Kidney capillary endothelial cell (primary cell): ENCODE measurements at places on chromosomes 5 and 9.
A peak's percentile ranks its signal among the peaks of the same experiment; 100 is the strongest.

DNA sequence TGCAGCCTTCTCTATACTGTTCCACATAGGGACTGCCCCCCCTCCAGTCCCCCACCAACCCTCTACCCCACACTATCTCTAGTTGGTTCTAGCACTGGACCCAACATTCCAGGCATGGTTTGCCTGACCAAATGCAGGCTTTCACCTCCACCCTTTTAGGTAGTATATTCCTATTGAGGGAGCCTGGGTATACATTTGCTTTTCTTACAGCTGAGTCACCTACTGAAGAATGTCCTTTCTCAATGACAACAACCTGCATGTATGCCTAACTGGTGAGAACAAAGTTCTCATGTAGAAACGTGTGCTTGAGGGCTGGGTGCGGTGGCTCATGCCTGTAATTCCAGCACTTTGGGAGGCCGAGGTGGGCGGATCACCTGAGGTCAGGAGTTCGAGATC is 8.2 kb downstream of the TNIP1 start:
- peak; percentile 46 for DNase-seq

DNA sequence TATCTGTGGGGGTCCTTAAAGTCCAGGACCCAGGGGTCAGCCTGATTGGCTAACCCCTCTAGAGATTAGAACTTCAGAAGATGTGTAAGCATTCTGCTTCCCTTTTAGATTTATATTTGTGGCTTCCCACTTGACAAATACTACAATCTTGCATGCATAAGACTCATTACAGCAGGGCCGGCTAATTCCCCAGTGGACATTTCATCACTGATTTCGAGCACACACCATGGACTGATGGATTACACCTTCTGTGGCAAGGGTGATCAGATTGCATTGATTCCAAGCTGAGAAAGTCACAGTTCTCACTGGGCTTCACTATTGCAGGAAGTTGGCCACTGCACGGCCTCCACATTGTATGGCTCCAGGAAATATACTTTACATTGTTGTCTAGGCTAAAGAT is 65.8 kb upstream of the DAPK1 start:
- DNase-seq: no peak

DNA sequence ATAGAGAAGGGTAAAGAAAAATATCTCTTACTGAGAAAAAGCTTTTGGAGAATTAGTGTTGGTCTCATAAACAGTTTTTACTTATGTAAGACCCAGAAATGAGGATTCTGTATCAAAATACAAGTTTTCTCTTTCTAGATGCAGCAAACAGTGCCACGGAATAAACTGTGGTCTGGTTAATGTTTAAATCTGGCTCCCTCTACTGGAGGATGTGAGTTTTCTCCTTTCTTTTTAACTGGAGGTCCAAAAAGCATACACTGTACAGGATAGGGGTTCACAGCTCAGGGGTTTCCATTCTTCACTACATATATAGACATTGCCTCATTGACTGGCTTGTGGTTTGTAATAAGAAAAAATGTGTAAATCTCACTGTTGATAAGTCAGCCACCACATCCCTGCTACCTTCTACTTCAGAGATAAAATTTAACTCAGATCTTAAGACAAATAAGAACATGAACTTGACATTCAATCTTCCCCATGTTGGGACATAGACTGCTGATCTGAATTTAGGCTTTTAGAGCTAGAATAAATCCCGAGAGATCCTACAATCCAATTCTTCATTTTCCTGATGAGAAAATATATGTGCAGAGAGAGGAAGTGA is 98.9 kb downstream of the CFAP95 start:
- peak; percentile 77 for DNase-seq

DNA sequence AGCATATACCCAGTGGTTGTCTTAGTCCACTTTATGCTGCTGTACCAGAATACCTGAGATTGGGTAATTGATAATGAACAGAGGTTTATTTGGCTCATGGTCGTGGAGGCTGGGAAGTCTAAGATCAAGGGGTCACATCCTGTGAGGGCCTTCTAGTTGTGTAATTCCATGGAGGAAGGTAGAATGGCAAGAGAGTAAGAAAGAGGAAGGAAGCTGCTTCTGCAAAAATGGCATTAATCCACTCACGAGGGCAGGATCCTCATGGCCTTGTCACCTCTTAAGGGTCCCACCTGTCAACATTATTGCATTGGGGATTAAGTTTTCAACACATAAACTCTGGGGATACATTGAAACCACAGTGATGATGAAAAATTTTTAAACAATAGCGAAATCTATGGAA is 17.0 kb downstream of the BTNL8 start:
- DNase-seq: no peak
